ENCODE measurements at places on chromosomes 1 and 21.

- DNase-seq, result peak; percentile 75
Observed at GRCh38 chr1:65435987-65436386, 15.5 kb downstream of the LEPR start.

DNA sequence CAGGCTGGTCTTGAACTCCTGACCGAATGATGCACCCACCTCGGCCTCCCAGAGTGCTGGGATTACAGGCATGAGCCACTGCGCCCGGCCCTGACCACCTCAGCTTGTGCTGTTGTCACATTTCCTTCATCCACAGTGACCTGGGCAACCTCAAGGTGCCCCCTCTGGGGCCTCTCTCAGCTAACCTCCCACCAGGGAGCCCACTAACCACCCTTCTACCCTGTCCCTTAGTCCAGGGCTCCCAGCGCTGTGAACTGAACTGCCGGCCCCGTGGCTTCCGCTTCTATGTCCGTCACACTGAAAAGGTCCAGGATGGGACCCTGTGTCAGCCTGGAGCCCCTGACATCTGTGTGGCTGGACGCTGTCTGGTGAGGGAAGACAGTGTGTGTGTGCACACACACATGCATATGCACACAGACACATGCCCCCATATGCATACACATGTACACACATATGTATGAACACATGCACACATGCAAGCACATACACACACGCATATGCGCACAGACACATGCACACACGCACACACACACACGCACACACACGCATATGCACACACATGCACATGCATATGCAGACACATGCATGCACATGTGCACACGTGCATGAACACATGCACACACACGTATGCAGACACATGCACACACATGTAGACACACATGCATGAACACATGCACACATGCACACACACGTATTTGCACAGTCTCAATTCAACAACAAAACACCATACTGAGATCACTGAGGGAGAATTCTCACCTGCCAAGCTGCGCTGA lies 6.2 kb downstream of the ADAMTSL4 start:
- no peak for DNase-seq

DNA sequence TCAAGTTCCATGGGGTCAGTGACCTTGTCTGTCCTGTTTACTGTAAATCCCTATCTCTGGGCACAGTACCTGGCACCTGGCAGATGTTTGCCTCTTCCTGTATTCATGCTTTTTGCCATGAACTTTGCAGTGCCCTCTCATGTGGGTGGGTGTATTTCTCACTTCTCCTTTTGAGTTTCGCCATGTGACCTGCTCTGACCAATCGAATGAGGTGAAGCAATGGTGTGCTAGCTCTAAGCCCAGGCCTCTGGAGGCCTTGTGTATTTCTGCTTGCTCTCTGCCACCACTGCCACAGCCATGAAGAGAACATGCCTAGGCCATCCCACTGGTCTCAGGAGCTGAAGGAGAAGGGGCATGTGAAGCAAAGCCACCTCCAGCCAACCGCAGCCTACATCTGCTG lies 185.5 kb upstream of the ZC3H12A start:
- DNase-seq, result no peak

DNA sequence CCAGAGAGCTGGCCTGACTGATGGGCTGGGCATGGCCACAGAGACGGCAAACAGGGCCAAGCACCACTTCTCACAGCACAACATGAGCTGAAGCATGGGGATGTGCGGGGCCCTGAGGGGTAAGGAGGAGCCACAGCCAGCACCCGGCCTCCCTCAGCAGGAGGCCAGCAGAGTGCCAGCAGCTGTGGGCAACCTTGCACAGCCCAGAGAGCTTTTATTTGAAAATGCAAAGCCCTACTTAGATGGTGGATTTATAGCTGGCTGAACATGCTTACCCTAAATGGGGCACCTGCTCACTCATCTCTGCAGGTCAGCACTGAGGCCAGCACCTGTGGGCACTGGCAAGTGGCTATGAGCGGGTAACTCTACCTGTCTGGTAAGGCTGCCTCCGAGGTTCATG lies 44.1 kb downstream of the SLC66A1 start:
- DNase-seq, result no peak

DNA sequence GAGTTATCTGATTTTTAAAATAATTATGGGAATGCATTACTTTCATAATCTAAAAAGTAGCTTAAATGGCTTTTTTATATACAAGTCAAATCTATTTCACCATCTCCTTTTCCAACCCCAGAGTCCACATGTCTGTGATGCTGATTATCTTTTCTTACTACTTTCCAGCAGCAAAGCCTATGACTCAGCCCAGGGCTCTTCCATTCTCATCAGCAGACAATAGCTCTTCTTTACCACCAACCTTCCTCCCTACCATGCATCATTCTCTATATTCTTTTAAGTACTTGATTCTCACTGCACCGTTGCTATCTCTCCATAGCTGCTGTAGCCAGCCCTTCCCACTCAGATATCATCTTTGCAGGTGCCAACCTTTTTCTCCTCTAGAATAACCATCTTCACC lies 61.3 kb downstream of the OVGP1 start:
- DNase-seq, result peak; percentile 1

DNA sequence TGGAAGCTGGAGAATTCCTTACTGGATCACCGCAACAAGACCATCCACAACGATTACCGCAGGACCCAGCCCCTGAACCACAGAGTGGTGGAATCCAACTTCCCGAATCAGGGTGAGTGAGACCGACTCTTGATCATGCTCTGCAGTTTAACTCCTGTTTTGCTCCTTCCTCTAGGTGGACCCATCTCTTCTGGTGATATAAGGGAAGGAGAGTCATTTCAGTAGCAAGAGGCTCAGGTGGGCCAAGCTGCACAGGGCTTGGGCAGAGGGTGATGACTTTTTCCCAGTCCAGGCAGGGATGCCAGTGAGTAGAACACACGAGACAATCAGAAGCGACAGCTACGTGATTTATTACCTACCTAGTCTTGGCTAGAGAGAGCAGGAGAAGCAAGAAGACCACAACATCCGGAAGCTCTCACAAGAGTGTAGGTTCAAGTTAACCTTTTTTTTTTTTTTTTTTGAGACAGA lies 25.2 kb downstream of the CA6 start:
- DNase-seq, result no peak

GRCh38 chr1:175470591-175470990 lies 272.8 kb downstream of the TNR start:
- DNase-seq, result no peak
